ENCODE measurements at places on chromosomes 12 and 14.

- no peak for DNase-seq
These were observed 51.3 kb downstream of the MAPKAPK5 start for GRCh38 chr12:111893287-111893686.

DNA sequence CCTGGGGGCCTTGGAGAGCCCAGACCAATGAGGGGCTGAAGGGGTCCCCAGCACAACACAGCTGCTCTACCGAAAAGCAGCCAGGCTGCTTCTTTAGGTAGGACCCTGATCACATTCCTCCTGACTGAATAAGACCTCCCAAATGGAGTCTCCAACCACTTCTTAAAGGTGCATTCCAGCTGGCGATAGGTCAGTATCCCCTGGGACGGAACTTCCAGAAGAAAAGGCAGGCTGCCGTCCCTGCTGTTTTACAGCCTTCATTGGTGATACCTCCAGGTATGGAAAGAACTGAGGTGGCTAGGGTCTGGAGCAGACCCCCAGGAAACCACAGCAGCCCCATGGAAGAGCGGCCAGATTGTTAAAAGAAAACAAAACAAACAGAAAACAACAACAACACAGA is 340.6 kb downstream of the BTG1 start:
- no peak for DNase-seq

GRCh38 chr14:64212666-64213065 is 81.5 kb downstream of the ESR2 start:
- DNase-seq = no peak

- DNase-seq = no peak
These were observed 371.8 kb downstream of the ADAMTS20 start for GRCh38 chr12:43180242-43180641.

DNA sequence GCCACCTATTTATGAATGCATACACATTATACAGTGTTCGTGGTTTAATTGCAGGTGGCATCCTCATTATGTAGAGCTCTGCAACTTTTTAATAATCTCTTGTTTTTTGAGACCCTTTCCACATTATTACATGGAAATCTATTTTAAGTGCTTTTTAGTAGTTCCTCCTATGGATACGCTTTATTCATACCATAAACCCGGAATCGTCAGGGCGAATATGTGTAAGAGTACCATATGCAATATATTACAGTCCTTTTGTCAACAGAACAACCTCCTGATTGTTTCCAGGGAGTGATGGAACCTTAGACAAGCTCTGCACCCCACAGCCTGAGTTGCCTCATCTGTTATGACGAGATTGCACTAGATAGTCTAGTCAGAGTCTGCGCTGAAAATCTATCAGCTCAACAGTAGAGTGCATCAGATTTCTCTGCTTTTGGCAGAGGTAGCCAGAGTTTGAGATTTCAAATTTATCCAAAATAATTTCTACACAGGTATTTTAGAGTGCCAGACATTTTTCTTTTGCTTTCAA is 33.6 kb downstream of the EID3 start:
- no peak for DNase-seq

DNA sequence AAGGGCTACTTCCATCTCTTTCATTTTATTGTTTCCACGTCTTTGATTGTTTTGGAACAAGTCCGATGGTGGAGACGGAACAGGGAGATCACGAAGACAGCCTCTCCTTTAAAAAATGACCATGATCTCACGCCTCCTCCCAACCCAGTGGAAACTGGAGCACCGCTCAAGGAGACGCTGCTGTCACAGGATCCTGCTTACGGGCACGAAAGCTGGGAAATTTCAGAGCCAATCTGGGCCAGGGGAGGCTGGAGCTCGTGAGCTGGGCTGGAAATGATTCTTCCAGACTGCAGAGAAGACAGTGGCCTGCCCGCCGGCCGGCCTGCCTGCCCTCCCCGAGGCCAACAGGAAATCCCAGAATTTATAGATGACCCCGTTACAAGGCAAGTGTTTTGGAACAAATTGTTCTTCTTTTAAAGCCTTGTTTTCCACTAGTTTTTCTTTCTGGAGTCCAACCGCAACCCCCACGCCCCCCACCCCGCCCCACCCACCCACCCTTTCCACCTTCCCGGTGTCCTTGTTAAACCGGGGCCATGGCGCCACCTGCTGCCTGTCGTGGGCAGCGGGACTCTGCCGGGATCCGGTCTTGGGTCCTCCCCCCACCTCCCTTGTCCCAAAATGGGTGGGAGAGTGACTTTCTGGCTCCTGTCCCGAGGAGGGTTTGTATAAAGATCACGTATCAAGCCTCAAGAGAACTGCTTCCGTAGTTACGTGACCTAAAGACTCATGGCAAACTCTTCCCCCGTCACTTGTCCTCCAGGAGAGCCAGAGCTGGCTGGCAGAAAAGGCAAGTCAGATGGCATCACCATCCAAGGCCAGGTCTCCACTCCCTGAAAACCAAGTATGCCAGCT is 40.3 kb downstream of the MAP1LC3B2 start:
- DNase-seq = peak; percentile 86

All from H9 (cell line).